ENCODE measurements at places on chromosomes 1 and 21.

- DNase-seq: peak; percentile 7
Observed at GRCh38 chr1:58162952-58163550, 383.5 kb downstream of the OMA1 start.

- no peak for DNase-seq
Observed at GRCh38 chr1:147760481-147761260, at the start of gene GJA5. GJA5 (minus strand) TSS chr1:147760602; CDS start chr1:147759238, 1,364 bp downstream.

- DNase-seq: peak; percentile 55
Observed at GRCh38 chr1:38444311-38444710, 397.7 kb upstream of the POU3F1 start.

GRCh38 chr1:223215026-223215425 is 72.0 kb upstream of the TLR5 start:
- no peak for DNase-seq

GRCh38 chr1:38151399-38151798 is 104.8 kb upstream of the POU3F1 start:
- DNase-seq: no peak

GRCh38 chr1:232524056-232524455 is 105.9 kb downstream of the SIPA1L2 start:
- DNase-seq: no peak

DNA sequence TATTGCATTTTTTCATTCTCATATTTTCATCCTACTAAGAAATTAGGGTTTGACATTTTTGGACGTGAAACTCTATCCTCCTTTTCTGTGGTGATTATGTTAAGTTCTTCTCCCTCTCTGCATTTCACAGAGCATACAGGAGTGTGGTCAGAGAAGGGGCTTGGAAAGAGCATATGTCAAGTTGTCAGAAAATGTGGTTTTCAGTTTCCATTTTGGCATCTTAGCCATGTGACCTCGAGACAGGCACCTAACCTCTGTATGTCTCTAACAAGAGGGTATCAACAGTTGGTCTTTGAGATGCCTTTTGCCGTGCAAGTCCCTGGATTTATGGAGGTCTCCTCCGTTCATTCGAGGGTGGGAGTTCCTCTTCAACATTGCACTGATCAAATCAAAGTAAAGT is 140.7 kb downstream of the CYYR1 start:
- DNase-seq: no peak

DNA sequence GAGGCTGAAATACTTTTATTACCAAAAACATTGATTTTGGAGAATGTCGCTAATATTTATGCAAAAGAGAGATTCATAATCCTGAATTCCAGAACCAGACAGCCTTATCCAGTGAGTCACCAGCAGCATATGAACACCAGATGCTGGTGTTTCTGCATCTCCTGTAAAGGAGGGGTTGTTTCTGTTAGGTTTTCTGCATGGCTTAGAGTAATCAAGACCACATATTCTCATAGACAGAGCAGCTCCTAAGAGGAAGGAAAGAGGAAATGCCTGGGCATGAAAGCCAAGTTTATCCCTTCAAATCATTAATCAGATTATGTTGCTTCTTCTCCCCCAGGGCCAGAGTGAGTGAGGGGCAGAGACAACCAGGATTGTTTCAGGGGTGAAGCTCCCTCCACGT is 86.2 kb downstream of the NGF start:
- DNase-seq: peak; percentile 84

- DNase-seq: no peak
Observed at GRCh38 chr1:19356266-19356665, 44.1 kb downstream of the SLC66A1 start.

DNA sequence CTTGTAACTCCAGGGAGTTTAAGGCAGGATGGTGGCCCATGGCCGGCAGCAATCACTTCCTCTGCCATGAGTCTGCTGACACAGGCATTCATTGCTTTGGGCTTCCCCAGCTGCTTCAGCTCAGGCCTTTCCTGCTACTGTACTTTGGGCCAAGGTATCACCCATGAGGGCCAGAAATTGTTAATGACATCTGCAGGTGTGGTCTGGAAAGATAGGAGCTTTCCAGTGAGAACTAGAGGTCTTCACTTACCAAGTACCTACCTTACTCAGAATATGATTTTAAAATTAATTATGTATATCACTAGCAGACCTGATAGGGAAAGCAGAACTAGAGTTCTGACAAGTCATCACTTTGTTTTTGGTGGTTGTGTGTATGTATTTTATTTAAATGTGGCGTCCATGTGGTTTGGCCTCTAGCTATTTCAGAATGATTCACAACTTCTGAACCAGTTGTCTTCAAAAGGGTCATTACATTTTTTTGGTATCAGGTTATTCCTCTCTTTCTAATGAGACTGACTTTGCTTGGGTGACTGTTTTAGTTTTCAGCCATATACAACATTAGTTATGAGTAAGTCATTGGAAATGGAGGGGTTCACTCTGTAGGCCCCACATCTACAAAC is 2.7 kb downstream of the RGL1 start:
- peak; percentile 84 for DNase-seq

DNA sequence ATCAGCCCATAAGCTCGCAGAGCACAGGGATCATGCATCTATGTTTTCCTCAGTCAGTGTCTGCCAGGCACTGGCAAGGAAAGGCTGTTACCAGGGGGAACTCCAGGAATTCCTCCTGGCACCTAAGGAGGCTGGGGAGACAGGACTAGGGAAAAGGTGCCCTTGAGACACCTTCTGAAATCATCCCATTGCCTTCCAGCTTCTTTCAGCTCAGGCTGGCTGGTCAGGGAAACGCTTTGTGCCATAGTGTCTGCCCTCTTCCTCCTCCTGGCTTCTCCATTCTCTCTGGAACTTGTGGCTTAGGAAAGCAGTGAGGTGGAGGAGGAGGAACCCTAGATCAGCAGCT is 13.8 kb downstream of the LMNA start:
- no peak for DNase-seq

DNA sequence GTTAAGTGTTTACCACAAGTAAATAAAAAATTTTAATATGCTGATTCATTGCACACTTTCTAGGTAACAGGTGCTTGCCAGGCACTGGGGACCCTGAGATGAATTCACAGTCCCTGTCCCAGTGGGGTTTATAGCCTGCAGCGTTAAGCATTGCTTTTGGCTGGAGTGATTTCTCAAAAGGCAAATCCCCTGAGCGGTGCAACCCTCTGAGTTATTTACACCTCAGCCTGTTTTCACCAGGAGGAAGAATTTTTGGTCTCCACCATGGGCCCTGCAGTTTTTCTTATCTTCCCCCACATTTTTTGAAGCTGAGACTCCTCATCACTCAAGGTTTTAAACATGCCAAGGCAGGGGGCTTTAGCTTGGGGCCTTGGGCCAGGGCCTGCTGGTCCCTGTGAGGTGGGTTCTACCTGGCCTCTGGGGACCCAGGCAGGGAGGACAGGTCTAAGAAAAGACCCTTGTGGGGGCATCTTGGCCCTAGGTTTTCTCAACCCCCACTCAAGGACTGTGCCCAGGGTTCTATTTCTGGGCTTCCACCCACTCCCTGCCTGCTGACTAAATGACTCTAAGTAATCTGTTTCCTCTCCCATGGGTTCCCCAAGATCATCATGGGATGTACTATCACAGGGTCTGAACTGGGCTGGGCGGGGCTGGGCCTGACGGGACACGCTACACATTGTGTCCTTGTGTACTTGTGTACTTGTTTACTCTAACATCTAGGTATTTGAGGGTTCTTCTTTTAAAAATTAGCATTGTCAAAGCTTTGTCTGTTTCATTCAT is 10.2 kb upstream of the CHIT1 start:
- no peak for DNase-seq

- DNase-seq: no peak
Observed at GRCh38 chr1:202272103-202272845, 69.5 kb downstream of the UBE2T start.

DNA sequence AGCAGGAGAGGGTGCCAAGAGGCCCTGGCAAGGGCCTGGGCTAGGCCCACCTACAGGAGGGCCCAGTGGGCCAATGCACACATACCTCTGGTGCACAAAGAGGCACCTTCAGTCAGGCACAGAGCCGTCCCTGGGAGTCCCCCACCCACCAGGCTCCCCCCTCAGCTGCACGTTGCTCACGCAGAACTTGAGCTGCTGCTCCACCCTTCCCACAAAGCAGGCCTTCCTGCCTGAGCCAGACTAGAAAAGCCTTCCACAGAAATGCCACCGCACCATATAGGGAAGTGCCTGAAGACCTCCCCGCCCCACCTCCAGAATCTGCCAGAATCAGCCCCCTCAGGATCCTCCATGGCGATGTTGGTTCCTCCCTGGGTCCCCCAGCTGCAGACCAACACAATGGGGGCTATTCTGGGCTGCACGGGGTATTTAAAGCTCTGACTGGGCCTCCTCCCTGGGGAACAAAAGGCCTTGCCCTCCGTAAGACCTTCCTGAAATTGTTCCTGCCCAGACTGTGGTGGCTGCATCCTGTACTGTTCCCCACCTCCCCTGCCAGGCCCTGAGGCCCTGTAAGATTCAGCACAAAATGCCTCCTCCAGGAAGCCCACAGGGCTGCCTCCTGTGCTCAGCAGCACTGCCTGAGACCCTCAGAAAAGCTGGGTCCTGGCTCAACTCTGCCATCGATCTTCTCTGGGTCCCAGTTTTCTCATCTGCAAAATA is 27.2 kb downstream of the HSPG2 start:
- DNase-seq: peak; percentile 81

DNA sequence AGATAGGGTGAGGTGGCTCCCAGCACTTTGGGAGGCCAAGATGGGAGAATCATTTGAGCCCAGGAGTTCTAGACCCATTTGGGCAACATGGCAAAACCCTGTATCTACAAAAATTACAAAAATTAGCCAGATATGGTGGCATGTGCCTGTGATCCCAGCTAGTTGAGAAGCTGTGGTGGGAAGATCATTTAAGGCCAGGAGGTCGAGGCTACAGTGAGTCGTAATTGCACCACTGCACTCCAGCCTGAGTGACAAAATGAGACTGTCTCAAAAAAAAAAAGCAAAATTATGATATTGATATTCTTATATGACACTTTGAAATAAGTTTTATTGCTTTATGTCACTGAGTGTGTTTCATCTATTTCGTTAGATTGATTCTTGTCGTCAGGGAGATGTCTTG is 7.4 kb downstream of the ACADM start:
- DNase-seq: no peak

GRCh38 chr1:24438423-24438901 is 22.9 kb downstream of the NIPAL3 start:
- peak; percentile 18 for DNase-seq

- DNase-seq: no peak
Observed at GRCh38 chr1:41765152-41765551, 153.6 kb downstream of the HIVEP3 start.

DNA sequence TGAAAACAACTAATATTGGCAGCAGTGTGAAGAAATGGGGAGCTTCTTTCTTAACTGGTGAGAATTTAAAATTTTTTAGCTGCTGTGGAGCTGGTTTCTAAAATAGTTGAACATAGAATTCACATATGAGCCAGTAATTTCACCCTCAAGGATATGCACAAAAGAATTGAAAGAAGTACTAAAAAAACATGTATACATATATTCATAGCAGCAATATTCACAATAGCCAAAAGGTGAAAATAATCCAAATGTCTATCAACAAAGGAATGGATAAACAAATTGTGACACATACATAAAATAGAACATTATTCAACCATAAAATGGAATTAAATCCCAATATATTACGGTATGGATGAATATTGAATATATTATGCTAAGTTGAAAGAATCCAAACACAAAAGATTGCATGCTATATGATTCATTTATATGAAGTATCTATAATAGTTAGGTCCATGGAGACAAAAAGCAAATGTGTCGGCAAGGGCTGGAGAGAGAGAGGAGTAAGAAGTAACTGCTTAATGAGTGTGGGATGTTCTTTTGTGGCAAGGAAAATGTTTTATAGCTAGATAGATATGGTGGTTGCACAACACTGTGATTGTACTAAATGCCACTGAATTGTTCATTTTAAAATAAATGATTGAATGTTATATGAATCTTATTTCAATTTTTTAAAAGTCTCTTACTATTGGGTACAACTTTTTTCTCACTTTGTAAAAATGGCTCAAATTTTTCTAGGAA is 14.8 kb upstream of the COL11A1 start:
- peak; percentile 21 for DNase-seq

GRCh38 chr21:29367335-29367734 is 68.6 kb downstream of the BACH1 start:
- DNase-seq: no peak

DNA sequence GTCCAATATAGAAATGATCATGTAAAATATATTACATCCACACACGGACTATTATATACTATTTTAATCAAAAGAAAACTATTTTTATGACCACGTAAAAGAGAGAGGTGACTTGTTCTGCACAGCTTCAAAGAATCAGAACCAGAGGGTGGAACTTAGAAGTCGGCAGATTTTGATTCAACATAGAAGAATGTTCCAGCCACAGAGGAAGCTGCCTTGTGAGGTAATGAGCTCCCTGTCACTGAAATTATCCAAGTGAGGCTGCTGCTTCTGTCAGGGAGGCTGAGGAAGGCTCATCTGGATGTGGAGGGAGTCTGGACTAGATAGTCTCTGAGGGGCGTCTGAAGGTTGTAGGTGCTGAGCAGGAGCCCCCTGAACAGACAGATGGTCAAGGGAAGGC is 2.7 kb downstream of the PLEKHA6 start:
- no peak for DNase-seq

- DNase-seq: no peak
Observed at GRCh38 chr1:202056644-202057334, 46.4 kb downstream of the ELF3 start.

- peak; percentile 56 for DNase-seq
Observed at GRCh38 chr1:22808676-22809483, 98.2 kb downstream of the EPHB2 start.

- no peak for DNase-seq
Observed at GRCh38 chr21:28687586-28687985, 305.1 kb downstream of the LTN1 start.

DNA sequence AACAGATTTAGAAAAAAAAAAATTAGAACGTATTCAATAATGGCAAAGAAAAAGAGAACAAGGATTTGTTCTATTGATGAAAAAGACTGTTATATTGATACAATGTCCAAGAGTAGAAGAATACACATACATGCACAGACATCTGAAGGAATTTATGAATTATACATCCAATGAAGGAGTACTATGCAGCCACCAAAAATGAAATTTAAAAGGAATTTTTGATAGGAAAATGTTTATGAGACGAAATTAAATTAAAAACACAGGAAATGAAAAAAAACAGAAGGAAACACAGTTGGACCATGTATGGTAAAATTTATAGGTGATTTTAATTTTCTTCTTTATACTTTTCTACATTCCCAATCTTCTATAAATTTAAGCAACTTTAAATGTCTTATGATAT is 110.3 kb downstream of the LTN1 start:
- no peak for DNase-seq

- DNase-seq: no peak
Observed at GRCh38 chr1:168693197-168693871, 35.7 kb downstream of the DPT start.

DNA sequence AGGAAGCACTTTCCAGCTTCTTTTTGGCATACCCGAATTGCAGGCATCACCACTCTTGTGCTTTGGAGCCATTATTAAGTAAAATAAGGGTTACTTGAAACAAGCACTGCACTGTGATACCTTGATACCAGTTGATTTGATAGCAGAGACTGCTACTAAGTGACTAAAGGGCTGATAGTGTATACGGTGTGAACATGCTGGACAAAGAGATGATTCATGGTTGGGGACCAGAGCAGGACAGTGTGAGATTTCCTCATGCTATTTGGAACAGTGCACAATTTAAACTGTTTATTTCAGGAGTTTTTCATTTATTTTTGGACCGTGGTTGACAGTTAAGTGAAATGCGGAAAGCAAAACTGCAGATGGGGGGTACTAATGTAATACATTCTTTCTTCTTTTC is 9.9 kb downstream of the RPS27 start:
- no peak for DNase-seq

Measured in LHCN-M2 (cell line).